Activated naive CD4-positive, alpha-beta T cell treated with anti-CD3 and anti-CD28 coated beads, Interleukin-2, amount 50 U/mL, for 72 hours (primary cell): ENCODE measurements at places on chromosomes 6 and 20.

- DNase-seq: no peak
Measured at GRCh38 chr6:6803180-6803977, 214.9 kb downstream of the LY86 start.

DNA sequence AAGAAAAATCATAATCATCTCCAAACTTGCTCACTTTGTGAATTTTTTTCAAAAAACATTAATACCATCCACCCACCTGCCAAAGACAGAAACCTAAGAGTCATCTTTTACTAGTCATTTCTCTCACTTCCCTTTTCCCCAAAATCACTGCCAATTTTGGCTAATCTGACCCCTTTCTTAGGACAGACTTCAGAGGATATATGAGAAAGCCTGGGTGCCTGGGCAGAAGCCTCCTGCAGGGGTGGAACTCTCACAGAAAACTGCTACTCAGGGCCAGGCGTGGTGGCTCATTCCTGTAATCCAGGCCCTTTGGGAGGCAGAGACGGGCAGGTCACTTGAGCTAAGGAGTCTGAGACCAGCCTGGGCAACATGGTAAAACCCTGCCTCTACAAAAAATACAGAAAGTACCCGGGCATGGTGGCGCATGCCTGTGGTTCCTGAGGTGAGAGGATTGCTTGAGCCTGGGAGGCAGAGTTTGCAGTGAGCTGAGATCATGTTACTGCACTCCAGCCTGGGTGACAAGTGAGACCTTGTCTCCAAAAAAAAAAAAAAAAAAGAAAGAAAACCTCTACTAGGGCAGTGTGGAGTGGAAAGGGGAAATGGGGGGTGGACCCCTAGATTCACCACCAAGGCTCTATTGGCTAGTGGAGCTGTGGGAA, 3.8 kb downstream of the DEK start:
- no peak for DNase-seq

DNA sequence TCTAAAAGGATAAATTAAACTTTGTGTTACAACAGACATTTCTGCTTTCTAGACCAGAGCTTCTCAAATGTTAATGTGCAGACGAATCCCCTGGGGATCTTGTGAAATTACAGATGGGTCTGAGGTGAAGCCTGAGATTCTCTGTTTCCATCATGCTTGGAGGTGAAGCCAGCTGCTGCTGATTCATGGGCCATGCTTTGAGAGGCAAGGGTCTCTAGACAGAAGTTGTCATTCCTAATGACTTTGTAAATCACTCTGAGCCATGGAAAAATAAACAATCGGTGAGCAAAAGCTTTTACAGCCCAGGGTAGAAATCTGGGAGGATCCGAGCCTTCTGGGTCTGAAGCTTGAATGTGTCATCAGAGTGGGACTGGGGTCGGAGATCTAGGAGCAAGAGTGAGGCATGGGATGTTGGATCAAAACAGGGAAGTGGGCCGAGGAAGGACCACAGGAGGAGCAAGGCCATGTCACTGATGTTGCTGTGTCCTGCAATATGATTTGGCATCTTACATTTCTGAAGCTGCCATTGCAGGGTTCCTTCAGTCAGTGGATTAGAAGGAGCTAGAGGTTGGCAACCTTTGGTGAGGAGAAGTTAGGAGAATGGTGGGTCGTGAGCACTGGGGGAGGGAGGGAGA, 77.3 kb downstream of the TRMT11 start:
- DNase-seq: no peak

GRCh38 chr6:56842686-56843475, 112.0 kb upstream of the BEND6 start:
- DNase-seq: peak; percentile 6

DNA sequence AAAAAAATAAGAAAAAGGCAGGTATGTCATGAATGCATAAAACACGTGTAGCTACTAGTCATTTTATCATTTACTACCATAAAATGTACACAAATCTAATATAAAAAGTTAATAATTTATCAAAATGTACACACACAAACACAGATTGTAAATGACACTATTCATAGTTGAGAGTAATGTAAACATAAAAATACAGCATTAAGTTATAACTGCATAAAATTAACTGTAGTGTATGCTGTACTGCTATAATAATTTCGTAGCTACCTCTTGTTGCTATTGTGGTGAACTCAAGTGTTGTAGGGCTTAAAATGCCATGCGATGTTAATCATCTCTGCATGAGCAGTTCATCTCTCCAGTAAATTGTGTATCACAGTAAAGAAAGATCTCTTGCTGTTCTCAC, 170.0 kb downstream of the MRPL14 start:
- no peak for DNase-seq
